Activated CD4-positive, alpha-beta memory T cell treated with anti-CD3 and anti-CD28 coated beads, Interleukin-2, amount 10 ng/mL, durations not matched to agents 7 days and 5 days (primary cell): ENCODE measurements at places on chromosomes 5 and 9. TPM values are rescaled to one million over a fixed set of nuclear protein-coding genes. Genes with fewer than 3 reads are reported as not detected.

DNA sequence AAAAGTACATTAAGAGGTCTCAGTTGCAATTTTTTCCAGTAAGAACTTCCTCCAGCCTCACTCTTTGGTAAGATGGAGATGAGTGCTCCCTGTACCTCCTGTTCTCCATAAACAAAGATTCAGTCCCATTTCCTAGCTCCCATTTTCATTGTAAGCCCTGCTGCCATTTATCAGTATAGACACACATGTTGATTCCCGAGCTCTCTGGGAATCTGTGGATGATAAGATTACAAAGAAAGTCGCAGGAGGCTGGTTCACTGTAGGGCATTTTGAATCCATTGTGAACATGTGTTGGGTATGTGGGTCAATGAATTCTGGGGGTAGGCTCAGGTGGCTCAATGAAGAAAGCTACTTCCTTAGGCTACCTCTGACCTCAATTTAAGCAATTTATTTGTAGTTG lies 36.7 kb downstream of the RGMB start:
- peaks cover 3% of the 10 kb centered on the region for H3K36me3 ChIP-seq
- no peak overlapping the region for H3K27ac ChIP-seq
- no peak overlapping the region for H3K4me3 ChIP-seq
- no peak for DNase-seq
- H3K27me3 ChIP-seq, result peaks cover 2% of the 10 kb centered on the region

DNA sequence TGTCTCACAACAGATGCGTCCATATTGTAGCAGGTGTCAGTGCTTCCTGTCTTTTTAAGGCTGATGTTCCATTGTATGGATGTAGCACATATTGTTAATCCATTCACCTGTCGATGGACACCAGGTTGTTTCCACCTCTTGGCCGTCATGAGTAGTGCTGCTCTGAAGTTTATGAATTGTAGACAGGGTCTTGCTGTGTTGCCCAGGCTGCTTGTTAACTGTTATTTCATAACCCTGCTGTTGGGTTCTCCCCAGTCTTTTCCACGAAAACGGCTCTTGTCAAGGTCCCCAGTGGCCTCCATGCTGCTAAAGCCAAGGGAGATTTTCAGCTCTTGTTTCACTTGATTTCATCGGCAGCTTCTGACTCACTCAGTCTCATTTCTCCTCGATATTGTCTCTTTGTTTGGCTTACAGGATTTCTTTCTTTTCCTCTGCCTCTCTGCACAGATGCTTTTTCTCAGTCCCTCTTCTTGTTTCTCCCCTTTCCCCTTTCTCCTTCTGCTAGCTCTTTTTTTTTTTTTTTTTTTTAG lies 12.1 kb upstream of the PSD2 start:
- H3K4me3 ChIP-seq, result no peak overlapping the region
- no peaks in the 10 kb centered on the region for H3K36me3 ChIP-seq
- no peak for DNase-seq

GRCh38 chr5:31226651-31227050 lies 33.2 kb downstream of the CDH6 start:
- H3K4me3 ChIP-seq, result no peak overlapping the region
- H3K4me1 ChIP-seq, result no peaks in the 10 kb centered on the region
- no peaks in the 10 kb centered on the region for H3K27me3 ChIP-seq

GRCh38 chr5:172450861-172451695 lies 3.2 kb downstream of the SH3PXD2B start:
- peak; percentile 53 for DNase-seq
- H3K4me3 ChIP-seq, result no peak overlapping the region
- no peak overlapping the region for H3K27ac ChIP-seq
- no peaks in the 10 kb centered on the region for H3K36me3 ChIP-seq
- H3K4me1 ChIP-seq, result peaks cover 13% of the 10 kb centered on the region

GRCh38 chr9:134658378-134658955 lies 16.9 kb downstream of the COL5A1 start:
- no peaks in the 10 kb centered on the region for H3K27me3 ChIP-seq
- no peak for DNase-seq

DNA sequence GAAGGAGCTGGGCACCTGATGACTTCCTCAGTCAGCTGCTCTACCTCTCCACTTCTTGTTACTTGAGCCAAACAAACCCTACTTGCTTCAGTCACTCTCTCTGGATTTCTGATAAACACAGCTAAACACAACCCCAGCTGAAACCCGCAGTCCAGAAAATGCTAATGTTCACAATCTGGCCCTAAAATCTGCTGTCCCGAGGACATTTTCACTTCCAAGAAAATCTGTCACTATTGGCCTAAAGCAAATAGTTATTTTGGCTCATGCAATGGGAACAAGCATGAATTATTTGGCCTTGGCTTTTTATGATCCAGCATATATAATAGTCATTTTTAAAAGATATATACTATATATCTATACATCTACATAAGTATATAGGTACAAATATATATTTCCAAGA lies 19.1 kb downstream of the FAM81B start:
- peaks cover 14% of the 10 kb centered on the region for H3K27me3 ChIP-seq
- no peaks in the 10 kb centered on the region for H3K36me3 ChIP-seq
- DNase-seq, result no peak

GRCh38 chr9:137055385-137056364 lies 1.8 kb upstream of the ENTPD2 start:
- H3K4me1 ChIP-seq, result no peaks in the 10 kb centered on the region
- no peaks in the 10 kb centered on the region for H3K36me3 ChIP-seq
- no peak for DNase-seq
- no peak overlapping the region for H3K27ac ChIP-seq

DNA sequence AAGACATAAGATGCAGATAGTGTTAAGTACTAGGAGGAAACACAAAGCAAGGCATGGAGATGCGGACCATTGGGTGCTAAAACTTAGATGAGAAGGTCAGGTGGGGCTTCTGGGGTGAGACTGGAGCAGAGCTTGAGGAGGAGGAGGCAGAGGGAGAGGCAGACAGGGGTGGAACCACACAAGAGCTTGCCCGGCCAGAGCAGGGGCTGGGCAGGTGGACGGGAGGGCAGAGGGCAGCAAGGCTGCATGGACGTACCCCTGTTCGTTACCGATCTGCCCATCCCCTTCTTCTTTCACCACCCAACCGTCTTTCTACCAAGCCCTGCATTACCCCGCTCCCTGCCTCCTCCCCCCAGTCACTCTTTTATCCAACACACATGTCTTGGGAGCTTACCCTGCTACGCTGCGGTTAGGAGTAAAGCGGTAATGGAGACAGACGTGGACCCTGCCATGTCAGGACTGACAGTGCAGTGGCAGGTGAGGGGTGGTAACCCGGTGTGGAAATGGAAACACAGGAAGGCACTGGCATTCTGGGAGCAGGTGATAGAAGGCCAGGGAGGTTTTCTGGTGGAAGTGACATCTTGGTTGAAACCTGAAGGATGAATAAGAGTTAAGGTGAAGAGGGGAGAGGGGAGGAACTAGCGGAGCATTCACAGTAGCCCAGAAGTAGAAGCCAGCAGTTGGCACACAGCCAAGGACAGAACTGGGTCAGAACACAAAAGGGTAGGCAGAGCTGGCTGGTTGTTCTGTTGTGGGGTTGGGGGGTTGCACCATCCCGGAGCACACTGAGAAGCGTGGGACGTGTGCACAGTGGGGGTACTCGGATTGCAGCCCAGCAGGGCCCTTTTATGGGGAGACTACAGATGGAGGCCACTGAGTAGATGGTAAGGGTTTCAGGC lies 167.2 kb downstream of the CACNA1B start:
- H3K4me3 ChIP-seq, result no peak overlapping the region
- no peaks in the 10 kb centered on the region for H3K36me3 ChIP-seq
- DNase-seq, result peak; percentile 13
- no peak overlapping the region for H3K27ac ChIP-seq

DNA sequence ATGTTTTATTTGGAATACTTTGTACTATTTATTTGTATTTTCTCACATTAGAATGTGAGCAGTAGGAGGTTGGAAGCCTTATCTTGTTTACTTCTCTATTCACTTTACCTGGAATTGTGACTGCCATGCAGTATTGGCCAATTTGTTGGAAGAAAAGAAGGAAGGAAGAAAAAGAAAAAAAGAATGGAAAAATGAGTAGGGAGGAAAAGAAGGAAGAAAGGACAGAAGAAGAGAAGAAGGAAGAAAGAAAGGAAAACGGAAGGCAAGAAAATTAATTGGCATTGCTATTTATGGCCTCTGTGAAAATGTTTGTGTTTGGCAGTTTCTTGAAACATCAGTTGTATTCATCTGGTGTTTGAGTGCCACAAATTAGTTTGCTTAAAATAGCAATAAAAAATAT lies 575.2 kb upstream of the ZNF608 start:
- H3K4me3 ChIP-seq, result no peak overlapping the region
- H3K27ac ChIP-seq, result no peak overlapping the region
- no peaks in the 10 kb centered on the region for H3K36me3 ChIP-seq
- no peaks in the 10 kb centered on the region for H3K4me1 ChIP-seq
- H3K27me3 ChIP-seq, result no peaks in the 10 kb centered on the region
- DNase-seq, result no peak

GRCh38 chr5:114252226-114252625 lies 109.6 kb upstream of the KCNN2 start:
- no peaks in the 10 kb centered on the region for H3K27me3 ChIP-seq
- no peak overlapping the region for H3K4me3 ChIP-seq
- H3K27ac ChIP-seq, result no peak overlapping the region
- no peaks in the 10 kb centered on the region for H3K36me3 ChIP-seq
- no peaks in the 10 kb centered on the region for H3K4me1 ChIP-seq

- no peaks in the 10 kb centered on the region for H3K36me3 ChIP-seq
- DNase-seq, result no peak
- no peaks in the 10 kb centered on the region for H3K4me1 ChIP-seq
- H3K27me3 ChIP-seq, result peaks cover 26% of the 10 kb centered on the region
These were observed 81.8 kb upstream of the FAM120A start for GRCh38 chr9:93369686-93370085.

DNA sequence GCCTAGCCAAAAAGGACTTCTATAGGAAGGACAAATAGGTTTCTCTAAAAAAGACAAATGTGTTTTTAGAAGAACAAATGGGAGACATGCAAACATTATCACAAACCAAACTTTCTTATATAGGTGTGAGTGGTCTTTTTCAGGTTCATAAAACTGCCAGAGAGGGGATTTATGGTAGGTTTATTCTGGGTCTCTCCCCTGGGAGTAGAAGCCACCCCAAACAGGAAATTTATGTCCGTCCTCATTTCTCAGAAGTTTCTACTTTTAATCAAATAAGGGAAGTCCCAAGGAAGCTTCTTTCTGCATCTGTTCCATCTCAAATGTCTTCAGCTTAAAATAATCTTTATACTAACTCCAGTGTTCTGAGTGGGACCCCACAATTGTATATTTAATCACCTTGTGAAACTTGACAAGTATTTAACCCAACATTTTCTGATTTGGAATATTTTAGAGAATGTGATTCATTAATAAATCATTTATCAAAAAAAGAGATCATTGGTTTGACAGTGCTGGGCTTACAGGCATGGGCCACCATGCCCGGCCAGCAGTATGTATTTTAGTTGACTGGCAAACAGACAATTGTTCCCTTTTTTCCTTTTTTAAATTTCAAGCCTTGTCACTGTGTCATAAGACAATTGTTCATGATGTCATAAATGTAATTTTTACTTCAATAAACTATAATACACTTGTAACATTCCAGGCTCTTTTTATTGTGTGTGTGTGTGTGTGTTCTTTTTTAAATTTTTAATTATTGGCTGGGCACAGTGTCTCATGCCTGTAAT lies 44.6 kb upstream of the GLDC start:
- H3K27me3 ChIP-seq, result no peaks in the 10 kb centered on the region
- H3K4me3 ChIP-seq, result no peak overlapping the region
- H3K36me3 ChIP-seq, result no peaks in the 10 kb centered on the region
- no peak for DNase-seq

DNA sequence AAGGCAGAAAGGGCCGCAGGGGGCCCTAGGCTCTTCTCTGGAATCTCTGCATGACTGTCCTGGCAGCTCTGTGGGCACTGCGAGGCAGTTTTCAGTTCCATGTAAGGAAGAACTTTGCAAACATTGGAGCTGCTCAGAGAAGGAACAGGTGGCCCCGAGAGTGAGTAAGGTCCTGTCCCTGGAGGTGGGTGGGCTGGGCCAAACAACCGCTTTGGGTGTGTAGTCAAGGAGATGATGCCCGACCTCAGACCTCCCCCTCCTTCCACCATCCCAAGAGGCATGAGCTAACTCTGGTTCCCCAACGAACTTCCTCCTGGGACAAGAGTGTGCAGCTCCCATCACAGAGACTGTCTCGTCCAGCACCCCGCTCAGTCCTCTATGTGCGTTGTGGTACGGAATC lies 20.5 kb downstream of the CSF1R start:
- peaks cover 3% of the 10 kb centered on the region for H3K27me3 ChIP-seq
- H3K4me3 ChIP-seq, result no peak overlapping the region
- DNase-seq, result no peak
- peaks cover 31% of the 10 kb centered on the region for H3K4me1 ChIP-seq
- no peak overlapping the region for H3K27ac ChIP-seq

- peaks cover 15% of the 10 kb centered on the region for H3K27me3 ChIP-seq
- DNase-seq, result no peak
- no peak overlapping the region for H3K4me3 ChIP-seq
- no peaks in the 10 kb centered on the region for H3K4me1 ChIP-seq
- H3K36me3 ChIP-seq, result no peaks in the 10 kb centered on the region
- H3K27ac ChIP-seq, result no peak overlapping the region
These were observed 150.4 kb upstream of the RAI14 start for GRCh38 chr5:34505731-34506130.

- H3K4me3 ChIP-seq, result no peak overlapping the region
- no peak for DNase-seq
- peaks cover 3% of the 10 kb centered on the region for H3K27me3 ChIP-seq
- H3K4me1 ChIP-seq, result peaks cover 9% of the 10 kb centered on the region
- no peak overlapping the region for H3K27ac ChIP-seq
These were observed 181.3 kb upstream of the DMRT1 start for GRCh38 chr9:660227-660626.

DNA sequence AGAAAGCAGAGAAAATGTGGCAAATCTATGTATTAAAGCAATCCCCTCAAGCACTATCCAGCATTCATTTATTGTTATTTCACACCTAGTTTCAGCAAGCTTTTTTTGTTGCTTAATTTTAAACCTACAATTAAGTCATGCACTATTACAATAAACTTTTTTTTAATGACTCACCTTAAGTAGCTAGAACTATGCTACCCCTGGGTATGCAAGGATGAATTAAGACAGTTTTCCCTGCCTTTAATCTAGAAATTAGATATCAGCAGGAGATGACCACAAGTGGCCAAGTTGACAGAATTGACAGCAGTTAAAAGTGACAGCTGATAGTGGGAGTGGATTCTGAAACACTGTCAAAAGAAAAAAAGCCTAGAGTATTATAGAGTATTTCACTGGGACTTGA lies 20.0 kb downstream of the ITGA1 start:
- no peak for DNase-seq
- H3K27ac ChIP-seq, result peak overlapping the region; percentile 12
- H3K36me3 ChIP-seq, result peaks cover 26% of the 10 kb centered on the region

The SLCO4C1 gene
- total RNA-seq, result 3.6 TPM

The WNT8A gene
- not detected for total RNA-seq

The RNF145 gene
- 127 TPM for total RNA-seq

The ADAMTS16 gene
- total RNA-seq, result not detected

The HACD4 gene
- total RNA-seq, result 15.6 TPM

The NMUR2 gene
- total RNA-seq, result not detected

The PRRT1B gene
- total RNA-seq, result not detected

The GCNT1 gene
- 13.3 TPM for total RNA-seq

The PIK3R1 gene
- total RNA-seq, result 86.4 TPM

The GABRA1 gene
- total RNA-seq, result not detected

The PCDHGB6 gene
- total RNA-seq, result not detected
